ENCODE measurements at places on chromosomes 2 and 18.

DNA sequence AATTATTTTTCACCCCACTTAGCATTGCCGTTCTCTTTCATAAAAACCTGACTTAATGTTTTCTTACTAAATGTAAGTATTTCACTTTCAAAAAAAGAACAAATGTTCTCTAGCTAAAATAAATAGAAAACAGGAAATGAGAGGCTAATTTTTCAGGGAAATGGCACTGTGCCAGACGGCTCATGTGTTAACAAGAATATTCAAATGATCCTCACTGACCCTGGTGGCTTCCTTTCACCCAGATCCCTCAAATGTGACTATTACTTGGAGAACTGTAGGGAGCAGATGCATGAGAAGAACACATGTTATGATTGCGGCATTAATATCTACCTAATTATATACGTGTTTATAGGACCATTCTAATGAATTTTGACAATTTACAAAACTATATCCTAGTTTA, 827.7 kb downstream of the SOCS6 start:
- DNase-seq = no peak

- DNase-seq = no peak
Measured at GRCh38 chr18:9287036-9287435, 47.5 kb upstream of the TWSG1 start.

GRCh38 chr2:36705326-36706020, 9.0 kb downstream of the VIT start:
- no peak for DNase-seq

DNA sequence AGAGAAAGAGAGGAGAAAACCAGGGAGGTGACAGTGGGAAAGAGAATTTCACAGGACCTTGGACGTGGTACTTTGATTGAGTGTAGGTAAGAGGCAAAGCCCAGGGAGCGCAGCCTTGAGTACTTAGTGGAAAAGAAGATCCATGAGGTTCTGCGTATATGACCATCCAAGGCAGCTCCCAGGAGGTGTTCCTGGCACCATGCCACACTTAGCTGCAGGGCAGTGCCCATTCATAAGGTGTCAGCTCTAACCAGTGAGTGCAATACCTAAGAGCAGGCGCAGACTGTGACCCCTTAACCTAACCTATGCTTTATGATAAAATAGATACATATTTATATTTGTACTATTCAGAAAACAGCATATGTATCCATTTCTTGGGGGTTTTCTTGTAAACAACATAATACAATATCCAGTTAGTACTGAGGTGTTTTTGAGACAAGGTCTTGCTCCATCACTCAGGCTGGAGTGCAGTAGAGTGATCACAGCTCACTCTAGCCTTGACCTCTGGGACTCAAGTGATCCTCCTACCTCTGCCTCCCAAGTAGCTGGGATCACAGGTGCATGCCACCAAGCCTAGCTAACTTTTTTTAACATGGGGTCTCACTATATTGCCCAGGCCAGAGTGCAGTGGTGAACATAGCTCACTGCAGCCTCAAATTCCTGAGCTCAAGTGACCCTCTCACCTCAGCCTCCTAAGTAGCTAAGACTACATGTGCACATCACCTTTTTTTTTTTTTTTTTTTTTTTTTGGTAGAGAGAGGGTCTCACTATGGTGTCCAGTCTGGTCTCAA, 174.6 kb downstream of the GFPT1 start:
- DNase-seq = no peak

- DNase-seq = no peak
Measured at GRCh38 chr2:7357993-7358392, 440.8 kb downstream of the RNF144A start.

DNA sequence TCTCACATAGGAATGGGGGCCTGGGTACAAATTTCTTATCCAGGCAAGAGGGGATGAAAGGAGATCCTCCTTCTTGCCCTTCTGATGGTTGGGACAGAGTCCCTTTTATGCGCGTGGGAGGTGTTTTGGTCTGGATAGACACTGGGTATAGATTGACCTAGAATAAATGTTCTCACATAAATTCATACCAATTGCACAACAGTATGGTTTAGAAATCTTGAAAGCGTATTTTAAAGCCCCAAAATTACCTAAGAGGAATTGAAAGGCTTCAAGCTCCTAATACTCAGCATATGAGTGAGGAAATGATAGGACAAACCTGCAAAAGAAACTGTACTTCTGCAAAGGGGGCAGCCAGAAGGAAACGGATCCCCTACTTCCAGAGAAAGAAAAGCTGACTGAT, 2.6 kb upstream of the BCL2 start:
- DNase-seq = no peak

GRCh38 chr2:17600556-17601204, 60.2 kb downstream of the VSNL1 start:
- no peak for DNase-seq

DNA sequence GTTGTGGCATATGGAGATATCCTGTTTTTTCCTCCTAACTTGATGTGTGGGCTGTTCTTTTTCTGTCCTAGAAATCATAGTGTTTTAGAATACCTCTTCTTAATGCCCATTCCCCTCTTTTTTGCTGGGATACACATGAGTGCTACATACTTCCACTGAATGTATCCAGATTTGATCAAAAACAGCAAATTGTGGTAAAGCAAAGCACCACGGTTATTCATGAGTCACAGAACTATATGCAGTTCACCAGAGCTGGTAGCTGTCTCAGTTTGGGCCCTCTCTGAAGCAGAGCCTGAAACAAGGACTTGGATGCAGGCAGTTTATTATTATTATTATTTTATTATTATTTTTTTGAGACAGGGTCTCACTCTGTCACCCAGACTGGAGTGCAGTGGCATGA, 69.9 kb upstream of the CTLA4 start:
- no peak for DNase-seq

DNA sequence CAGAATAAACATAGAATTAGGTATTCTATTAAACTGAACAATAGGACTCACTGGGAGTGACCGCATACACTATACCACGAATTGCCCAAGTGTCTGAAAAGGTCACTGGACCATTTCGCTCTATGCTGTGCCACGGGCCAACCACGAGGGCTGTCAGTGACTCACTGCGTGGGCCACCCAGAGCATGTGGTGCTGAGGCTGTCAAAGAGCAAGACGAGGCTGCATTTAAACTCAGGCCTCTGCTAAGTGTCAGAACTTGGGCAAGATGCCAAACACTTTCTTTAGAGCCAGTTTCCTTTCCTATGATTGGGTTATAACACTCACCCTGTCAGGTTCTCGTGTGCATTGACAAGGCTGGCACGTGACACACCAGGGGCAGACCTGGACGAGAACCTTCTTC, 97.5 kb downstream of the SH3YL1 start:
- DNase-seq = no peak

DNA sequence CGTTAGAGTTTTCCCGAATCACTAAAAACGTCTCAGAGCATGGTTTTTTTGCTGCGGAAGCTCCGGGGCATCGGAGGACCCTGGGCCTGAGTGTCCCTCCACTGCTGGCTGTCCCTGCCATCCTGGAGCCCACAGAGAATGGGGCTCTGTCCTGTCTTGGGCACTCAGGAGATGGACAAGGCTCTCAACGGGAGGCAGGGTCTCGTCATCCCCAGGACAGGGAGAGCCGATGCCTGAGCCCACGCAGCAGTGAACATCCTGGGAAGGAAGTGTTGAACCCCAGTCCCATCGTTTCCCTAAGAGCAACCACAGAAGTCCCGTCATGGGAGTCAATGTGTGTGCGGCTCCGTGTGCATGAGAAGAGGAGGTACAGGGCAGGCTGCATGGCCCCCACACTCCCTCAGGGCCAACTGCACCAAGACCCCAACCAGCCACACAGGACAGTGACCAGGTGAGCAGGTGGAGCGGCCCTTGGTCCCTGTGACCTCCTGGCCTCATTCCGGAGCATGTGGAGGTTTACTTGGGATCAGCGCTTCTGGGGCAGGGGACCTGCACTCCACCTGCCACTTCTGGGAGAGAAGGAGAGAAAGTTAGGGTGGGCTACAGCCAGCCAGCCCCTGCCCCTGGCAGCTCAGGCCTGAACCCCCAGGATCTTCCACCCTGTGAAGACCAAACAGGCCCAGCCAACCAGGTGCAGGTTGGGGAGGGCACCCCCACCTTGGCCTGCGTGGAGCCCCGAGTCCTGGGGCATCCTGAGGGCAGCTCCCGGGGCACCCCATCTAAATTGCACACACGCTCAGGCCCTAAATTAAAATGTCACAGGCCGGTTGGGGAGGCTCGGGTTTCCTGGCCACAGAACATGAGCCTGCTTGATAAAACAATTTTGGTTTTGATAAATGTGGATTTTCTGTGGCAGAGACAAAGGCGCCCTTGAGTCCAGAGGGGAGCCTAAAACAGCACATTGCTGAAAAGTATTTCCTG, 3.1 kb upstream of the SNED1 start:
- no peak for DNase-seq

DNA sequence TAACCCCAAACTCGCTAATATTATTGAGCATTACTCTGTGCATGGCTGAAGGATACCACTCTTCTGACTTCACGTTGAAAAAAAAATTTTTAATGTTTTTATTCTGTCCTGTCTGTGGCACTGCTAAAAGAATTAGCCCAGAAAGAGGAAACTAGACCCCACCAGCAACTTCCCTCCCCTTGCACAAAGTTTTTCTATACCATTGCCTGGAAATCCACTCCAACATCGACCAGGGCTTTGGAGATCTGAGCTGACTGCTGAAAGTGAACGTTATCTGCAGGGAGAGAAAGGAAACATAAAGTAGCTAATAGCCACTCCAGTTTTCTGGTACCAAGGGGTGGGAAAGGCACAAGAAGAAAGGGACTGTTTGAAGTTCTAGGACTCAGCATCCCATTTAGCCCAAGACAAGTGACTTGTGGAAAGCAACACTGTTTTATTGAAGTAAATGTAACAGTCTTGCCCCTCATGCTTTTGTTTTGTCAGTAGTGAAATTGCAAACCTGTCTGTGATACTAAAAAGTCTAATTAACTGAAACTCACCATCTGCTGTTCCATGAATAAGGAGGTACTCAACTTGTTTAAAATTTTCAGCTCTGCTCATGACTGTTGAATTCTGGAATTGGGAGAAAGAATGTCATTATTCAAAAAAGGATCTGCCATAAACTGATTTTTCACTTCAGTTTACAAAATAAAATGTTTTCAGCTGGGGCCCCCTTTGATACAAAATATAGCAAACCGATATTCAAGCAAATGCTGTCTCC, 79.1 kb downstream of the DPP4 start:
- DNase-seq = no peak

DNA sequence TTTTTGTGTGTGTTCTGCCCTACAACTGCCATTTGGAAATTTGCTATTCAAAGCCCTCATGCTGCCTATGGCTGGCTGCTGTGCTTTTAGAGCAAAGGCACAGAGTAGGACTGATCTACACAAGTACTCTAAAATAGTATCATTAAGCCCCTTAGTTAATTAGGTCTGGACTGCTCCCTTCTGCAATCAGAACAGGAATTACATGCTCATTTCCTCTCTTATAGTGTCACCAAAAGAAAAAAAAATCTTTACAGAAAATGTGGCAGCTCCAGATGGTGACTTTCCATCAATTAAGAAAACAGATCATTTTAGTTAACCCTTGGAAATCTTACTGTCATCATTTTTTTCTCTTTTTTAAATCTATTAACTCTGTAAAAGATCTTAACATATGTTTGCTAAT, 337.5 kb downstream of the RIT2 start:
- no peak for DNase-seq

GRCh38 chr2:88321449-88322248, 130.8 kb downstream of the FOXI3 start:
- DNase-seq = no peak

- no peak for DNase-seq
Measured at GRCh38 chr2:232541961-232542714, 2.6 kb downstream of the CHRNG start.

DNA sequence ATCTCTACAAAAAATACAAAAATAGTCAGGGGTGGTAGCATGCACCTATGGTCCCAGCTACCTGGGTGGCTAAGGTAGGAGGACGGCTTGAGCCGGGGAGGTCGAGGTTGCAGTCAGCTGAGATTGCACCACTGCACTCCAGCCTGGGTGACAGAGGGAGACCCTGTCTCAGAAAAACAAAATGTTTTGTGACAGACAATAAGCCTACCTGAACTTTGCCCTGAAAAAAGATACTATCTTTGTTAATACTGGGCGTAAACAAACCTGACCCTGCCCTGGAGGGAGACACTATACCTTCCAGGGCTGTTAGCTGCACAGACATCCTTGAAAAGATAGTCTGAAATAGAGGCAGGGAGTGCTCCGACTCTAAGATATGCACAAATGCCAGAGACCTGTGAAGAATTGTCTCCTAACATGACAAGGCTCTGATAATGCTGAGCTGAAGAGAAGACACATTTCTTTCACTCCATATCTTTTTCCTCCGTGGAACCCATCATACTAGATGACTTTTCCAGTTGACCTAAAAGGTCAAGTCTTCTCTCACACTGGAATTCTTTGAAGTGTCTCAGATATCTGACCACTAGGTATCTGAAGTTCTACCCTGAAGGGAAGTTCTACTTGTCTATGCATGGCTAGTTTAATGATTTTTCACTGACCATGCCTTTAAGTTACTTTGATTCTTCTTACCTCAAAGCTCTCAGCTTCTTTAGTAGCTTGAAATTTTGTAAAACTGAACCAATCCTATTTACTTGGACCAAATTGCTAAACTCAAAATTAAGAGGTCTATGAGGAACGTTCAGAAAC, 20.9 kb upstream of the HK2 start:
- DNase-seq = no peak

DNA sequence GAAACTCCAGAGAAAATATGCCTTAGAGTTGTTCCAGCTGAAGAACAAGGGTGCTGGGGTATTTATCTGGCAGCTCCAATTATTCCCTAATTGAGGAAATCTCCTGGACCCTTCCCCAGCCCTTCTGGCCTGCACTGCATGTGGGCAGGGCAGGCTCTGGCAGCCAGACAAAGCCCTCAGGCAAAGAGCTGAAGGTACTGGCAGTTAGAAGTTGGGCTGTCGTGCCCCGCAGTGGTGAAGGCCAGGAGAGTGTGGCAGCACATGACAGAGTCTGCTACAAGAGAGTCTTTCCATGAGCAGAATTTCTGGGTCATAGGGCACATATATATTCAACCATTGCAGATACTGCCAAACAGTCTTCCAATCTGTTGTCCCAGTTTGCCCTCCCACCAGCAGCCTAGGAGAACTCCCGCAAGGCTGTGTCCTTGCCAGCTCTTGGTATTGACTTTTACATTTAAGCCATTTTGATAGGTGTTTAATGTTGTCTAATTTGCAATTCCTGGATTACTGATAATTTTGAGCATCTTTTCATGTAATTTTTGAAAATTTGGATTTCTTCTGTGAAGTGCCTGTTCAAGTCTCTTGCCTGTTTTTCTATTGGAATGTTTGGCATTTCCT, 26.6 kb downstream of the ONECUT2 start:
- DNase-seq = no peak

GRCh38 chr2:73295751-73296400, 2.5 kb upstream of the EGR4 start:
- DNase-seq = no peak

GRCh38 chr2:62180975-62181374, 14.9 kb upstream of the B3GNT2 start:
- DNase-seq = no peak
